ENCODE measurements at places on chromosomes 5 and 9. TPM values are rescaled to one million over a fixed set of nuclear protein-coding genes. Genes with fewer than 3 reads are reported as not detected.

DNA sequence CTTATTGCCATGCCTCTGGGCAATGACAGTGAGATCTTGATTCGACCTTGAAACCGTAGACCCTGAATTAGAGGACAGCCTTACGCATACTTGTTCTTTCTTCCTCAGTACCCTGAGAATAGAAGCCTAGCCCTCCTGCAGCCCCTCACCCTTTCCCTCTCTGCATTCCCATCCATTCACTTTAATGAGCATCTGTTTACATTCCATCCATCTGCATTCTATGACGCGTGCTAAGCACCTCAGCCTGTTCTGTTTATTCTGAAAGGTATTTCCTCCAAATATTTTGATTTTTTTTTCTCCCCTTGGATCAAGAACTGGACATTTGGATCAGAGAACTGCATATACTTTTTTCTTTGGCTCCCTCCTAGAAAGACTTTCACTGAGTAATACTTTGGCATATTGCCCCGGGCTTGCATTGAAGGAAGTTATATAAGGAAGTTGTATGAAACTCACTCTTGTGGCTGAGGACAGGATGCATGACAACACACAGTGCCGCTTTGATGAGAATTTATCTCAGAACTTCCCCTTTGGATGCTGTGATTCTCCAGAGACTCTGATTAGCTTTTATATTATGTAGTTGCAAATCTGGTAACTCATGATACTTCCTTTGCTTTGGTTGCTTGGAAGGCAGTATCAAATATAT, 15.7 kb downstream of the TMEM8B start:
- no peak for DNase-seq

- DNase-seq = no peak
These were observed 53.9 kb upstream of the PTCH1 start for GRCh38 chr9:95570646-95571045.

DNA sequence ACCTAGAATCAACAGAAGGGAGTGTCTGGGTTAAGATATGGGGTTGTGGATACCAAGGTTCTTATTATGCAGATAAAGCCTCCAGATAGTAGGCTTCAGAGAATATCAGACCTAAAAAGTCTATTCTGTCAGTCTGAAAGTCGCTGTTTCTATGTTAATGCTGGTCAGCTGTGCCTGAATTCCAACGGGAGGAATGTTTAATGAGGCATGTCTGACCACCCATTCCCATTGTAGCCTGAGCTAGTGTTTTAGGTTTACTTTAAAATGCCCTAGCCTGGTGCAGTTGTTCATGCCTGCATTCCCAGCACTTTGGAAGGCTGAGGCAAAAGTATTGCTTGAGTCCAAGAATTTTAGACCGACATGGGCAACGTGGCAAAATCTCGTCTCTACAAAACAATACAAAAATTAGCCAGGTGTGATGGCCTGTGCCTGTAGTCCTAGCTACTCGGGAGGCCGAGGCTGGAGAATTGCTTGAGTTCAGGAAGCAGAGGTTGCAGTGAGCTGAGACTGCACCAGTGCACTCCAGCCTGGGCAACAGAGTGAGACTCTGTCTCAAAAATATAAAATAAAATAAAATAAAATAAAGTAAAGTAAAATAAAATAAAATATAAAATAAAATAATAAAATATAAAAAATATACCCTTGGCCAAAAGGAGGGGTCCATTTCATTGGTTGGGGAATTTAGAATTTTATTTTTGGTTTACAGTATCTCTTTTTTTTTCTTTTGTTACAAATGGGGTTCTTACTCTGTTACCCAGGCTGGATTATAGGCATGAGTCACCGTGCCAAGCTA, 7.8 kb upstream of the SOX30 start:
- no peak for DNase-seq

GRCh38 chr5:1285883-1286291, 9.0 kb downstream of the TERT start:
- no peak for DNase-seq

DNA sequence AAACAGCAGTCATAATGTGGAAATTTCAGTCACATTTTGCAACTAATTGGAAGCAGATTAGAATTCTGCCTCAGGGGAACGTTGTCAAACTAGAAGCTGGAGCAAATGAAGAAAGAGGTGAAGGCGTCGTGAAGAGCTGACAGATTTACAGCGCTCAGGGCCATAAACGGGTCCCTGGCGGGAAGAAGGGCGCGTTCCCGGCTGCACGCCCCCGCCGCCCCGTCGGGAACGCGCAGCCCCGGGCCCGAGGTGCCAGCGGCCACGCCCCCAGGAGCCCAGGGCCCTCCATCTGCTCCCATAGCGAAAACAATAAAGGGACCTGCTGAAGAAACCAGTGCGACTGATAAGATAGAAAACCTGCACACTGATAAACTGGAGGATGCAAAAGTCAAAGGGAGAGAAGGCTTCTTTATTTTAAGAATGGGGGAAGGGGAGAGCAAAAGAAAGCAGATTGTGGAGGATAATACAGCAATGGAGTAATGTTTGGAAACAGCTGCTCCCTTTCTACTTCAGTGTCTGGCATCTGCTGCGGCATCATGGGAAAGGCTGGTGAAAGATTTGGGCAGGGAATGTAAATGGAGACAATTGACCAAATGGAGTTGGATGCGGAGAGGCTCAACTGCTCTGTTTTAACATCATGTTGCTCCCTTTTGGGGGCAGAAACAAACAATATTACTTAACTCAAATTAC, 11.1 kb downstream of the ZNF608 start:
- no peak for DNase-seq

DNA sequence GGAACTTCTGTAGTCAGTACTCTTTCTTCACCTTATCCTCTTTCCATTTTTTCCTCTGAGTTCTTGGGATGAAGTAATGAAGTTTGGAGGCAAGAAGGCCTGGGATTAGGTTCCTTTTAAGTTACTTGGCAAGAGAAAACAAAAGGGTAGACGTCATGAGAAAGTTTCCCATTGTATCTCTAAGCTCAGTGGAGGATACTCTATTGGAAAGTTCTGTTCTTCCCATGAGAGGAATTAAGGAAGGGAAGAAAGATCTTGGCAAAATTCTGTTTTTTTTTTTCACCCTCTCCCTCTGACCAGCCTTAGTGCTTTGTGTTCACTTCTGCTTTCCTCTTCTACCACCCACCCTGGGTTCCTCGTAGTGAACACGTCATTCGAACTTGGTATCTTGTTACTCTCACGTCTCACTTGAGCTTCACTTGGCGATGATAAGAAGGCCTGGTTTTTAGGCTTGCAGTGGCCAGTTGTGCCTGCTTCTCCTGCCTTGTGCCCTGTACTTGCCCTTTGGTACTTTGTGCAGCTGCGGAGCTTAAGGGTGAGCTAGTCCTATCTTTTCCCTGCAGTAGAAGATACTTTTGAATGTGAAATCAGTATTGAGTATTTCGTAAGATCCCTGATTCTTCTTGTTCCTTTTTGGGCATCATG, 67.0 kb downstream of the ARHGAP26 start:
- no peak for DNase-seq

- DNase-seq = no peak
These were observed 1.1 kb downstream of the HSPA9 start for GRCh38 chr5:138573949-138574670.

DNA sequence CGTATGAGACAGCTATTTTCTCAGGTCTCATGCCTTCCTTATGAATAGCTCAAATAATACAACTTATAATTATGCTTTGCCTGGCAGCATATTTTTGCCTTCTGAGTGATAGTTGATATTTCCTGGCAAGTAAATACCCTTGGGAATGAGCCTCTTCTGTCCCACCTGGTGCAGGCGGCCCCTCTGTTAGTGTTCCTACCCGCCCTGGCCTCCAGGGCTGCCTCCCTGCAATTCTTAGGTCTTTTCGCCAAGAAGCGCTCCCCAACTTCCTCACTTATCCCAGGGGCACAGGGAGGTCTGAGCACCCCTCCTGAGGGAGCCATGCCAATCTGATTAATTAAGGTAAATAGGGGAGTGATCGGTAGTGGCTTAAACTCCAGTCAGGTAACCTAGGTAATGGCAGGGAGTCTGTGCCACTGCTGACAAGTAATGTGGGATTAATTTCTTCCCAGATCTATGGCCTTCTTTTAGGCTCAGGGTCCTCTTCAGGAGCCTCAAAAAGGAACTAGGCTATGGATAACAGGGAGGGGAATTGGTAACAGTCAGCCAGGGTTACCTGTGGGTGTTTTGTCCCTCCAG, 81.5 kb downstream of the GALNT10 start:
- no peak for DNase-seq

GRCh38 chr5:80963966-80964481, 3.9 kb downstream of the RASGRF2 start:
- DNase-seq = no peak

GRCh38 chr5:9956725-9957124, 293.0 kb downstream of the ATPSCKMT start:
- no peak for DNase-seq

GRCh38 chr5:124103671-124104070, 591.7 kb downstream of the CSNK1G3 start:
- no peak for DNase-seq

GRCh38 chr5:1723957-1724821, 75.4 kb downstream of the MRPL36 start:
- DNase-seq = no peak

DNA sequence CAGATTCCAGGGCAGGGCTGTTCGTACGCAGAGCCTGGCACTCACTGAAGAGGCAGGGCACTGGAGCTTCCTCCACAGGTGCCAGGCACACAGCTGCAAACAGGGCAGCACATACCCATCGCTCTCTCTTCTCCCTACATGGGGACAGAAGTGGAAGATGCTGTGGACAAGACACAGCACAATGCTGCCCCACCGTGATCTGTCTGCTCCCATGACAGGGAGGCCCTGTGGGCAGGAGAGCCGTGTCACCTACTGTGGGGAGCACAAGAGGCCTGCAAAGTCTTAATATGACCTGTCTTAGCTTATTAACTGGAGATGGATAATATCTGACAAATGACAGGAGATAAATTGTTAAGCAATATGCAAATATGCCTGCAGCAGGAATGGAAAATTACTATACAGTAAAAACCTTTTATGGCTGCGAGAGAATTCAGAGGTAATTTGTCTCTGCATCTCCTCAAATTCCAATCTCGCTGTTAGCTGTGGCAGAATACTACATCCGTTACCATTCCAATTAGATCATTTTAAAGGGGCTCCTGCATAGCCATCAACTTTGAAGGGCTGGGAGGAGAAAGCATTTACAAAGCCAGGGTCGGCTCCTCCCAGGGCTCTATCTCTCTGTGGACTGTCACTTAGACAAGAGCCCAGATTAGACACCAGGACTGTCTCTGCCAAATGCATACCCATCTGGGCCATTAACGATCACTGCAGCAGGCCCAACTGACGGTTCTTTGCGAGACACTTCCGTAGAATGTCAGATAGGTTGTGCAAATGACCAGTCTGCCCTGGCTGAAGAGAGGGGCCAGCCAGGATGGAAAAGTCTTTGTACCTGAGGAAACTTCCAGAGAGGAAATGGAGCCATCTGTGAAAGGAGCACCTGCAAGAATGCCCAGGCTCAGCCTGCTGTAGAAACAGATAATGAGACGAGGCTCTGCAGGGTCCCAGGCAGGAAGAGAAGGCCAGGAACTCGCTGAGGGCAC, 90.7 kb upstream of the FSTL4 start:
- DNase-seq = no peak

DNA sequence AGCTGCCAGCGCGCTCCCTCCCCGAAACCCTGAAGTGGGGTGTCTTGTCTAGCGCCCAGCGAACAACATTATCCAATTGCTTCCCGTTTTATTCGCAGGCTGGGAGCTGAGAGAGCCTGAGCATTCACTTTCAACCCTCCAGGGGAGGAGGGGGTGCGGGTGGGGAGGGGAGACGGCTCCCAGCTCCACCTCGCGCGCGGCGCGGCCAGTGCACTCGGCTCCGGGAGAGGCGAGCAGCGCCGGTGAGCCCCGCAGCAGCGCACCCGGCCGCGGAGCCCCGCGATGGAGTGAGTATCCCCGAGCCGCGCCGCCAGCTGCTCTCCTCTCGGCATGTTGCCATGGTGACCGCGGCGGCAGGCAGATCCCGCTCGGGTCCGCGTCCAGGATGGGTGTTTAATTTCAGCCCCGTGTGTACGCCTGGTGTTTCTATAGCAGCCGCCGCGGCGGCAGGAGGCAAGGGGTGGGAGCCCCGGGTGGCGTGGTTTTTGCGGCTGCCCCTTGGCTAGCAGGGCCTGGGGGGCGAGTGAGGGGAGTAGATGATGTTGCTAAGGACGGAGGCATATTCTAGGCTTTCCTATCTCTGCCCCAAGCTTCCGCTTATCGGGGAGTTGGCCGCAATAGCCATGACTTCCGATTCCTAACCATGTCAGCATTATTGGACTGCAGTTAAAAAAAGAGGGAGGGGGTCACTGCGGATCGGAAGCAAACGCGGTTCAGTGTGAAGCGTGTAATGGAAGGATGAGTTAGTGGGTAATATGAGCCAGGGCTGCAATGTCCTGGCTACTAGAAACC, 139.2 kb upstream of the PALM2AKAP2 start:
- DNase-seq = peak; percentile 64

DNA sequence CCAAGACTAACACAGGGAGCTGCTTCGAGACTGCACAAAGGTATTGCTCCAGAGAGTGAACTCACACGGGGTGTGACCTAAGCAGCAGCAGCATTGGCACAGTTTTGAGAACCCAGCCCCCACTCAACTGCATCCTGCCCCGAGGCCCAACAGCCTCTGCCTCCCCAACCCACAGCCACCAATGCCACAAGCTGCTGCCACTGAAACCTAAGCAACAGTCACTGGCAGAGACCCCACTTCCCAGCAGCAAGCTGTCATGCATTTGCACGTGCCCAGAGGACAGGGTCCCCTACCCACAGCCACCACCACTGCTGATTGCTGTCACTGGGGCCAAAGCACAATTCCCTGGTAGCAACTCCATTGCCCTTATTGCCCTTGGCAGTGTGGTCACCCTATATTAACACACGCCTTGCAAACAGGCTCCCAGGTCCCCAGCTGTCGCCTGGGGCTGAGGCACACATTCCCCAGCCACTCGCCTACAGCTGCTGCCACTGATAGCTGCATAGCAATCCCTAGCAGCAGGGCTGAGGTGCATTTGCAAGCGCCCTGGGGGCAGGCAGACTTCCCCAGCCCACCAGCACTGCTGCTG, 141.0 kb downstream of the AGTPBP1 start:
- no peak for DNase-seq

GRCh38 chr5:56158331-56158960, 74.7 kb downstream of the ANKRD55 start:
- no peak for DNase-seq

- peak; percentile 61 for DNase-seq
These were observed 34.9 kb downstream of the CFAP90 start for GRCh38 chr5:7815892-7816534.

GRCh38 chr9:131178926-131179325, 53.5 kb downstream of the NUP214 start:
- DNase-seq = no peak

DNA sequence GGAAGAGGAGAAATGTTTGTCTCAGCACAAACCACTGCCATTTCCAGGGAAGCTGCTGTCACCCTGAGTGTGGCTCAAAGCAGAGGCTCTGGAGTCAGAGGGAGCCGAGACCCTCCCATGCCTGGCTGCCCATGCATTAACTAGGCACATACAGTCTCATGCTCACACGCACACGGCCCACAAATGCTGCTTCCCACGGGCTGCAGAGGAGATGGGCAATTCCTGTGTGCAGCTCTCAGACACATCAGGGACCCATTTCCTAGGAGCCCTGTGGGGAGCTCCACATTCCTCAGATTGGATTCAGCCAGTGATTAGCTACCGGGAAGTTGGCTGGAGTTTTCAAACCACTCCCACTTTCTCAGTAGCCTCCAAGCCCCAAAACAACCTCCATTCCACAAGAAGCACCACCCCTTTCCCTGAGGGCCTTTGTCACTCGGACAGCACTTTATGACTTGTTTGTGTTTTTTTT, 9.1 kb upstream of the PTGES start:
- DNase-seq = peak; percentile 41

PPP3R2 gene
- polyA plus RNA-seq = 0.06 TPM

SYNPO gene
- 100 TPM for polyA plus RNA-seq

SPINK7 gene
- polyA plus RNA-seq = 0.53 TPM

FIBCD1 gene
- polyA plus RNA-seq = 0.47 TPM

TOMM5 gene
- 131 TPM for polyA plus RNA-seq

FOXD4L6 gene
- polyA plus RNA-seq = not detected

MXD3 gene
- 22.1 TPM for polyA plus RNA-seq
